ENCODE measurements at places on chromosomes 2 and 18.

DNA sequence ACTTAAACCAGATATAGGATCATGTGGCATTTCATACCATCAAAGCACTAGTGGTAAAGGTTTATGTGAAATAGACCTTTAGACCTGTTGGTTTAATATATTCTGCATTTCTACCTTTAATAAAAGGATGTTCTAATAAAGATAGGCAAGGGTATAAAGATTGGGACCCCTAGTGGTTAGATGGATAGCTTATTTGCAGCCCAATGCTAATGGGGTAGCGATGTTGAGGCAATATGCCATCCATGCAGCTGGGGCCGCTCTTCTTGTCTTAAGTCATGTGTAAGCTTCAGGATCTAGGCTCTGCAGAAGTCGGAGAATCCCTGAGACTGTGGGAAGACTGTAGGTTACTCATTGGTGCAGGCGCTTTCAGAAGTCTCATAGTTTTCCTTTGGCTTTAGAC, 114.9 kb downstream of the ICOS start:
- DNase-seq: no peak

GRCh38 chr2:66462501-66462825, 27.5 kb downstream of the MEIS1 start:
- DNase-seq: no peak

GRCh38 chr18:44388329-44388728, 292.4 kb upstream of the SETBP1 start:
- no peak for DNase-seq

GRCh38 chr2:113324684-113325160, 46.0 kb upstream of the PAX8 start:
- DNase-seq: peak; percentile 63

DNA sequence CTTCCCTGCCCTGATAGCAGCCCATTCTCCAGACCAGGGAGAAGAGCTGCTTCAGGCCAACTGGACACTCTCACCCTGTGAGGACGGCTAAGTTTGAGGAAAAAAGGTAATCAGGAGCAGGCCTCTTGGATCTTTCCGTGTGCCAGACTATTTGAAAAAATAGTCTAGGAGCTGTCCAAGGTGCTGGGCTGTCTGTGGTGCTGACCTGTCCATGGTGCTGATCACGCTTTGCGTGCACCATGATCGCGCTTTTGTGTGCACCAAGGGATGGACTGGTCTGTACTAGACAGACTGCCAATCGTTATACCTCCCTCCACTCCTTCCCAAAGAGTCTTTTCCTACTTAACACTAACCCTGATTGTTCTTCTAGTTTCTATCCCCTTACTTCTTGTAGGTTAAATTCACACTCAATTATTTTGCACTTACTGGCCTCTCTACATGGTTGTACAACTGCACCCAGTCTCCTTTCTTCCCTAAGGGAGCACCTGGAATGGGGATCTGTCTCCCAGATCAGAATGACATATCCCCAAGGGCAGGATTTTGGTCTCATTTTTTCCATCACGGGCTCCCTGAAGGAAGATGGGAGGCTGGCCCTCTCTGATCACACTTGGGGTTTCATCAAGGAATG, 295.4 kb downstream of the CELF4 start:
- DNase-seq: no peak

DNA sequence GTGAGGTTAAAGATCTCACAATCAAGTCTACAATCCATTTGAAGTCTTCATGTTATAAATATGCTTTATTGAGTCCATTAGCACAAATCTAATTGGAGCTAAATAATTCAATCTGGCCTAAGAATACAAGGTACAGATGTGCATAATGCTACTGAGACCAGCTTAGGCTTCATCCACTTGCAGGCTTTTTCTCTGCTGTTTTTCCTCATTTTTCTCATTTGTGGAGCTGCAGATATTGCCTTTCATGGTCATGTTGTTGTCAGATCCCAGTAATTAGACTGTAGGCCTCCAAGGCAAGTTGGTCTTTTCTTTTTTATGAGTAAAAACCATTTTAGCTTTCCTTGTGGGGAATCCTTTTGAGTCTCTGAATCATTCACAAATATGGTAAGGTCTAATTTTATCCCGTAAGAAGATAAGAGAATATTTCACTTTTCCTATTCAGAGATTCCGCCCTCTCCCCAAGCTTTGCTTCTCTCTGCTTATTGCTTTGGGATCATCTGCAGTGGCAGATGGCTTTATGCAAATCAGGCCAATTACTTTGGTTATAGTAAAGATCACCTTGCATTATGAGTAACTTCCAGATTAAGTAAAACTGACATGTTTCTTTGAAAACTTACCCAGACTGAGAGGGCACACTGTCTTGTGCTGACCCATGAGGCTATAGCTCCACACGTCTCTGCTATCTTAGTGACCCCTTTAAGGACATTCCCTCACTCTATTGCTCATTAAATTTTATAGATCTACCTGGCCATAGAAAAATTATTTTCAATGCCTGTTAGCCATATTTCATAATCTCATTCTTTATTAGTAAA, 80.9 kb downstream of the MGAT5 start:
- no peak for DNase-seq

DNA sequence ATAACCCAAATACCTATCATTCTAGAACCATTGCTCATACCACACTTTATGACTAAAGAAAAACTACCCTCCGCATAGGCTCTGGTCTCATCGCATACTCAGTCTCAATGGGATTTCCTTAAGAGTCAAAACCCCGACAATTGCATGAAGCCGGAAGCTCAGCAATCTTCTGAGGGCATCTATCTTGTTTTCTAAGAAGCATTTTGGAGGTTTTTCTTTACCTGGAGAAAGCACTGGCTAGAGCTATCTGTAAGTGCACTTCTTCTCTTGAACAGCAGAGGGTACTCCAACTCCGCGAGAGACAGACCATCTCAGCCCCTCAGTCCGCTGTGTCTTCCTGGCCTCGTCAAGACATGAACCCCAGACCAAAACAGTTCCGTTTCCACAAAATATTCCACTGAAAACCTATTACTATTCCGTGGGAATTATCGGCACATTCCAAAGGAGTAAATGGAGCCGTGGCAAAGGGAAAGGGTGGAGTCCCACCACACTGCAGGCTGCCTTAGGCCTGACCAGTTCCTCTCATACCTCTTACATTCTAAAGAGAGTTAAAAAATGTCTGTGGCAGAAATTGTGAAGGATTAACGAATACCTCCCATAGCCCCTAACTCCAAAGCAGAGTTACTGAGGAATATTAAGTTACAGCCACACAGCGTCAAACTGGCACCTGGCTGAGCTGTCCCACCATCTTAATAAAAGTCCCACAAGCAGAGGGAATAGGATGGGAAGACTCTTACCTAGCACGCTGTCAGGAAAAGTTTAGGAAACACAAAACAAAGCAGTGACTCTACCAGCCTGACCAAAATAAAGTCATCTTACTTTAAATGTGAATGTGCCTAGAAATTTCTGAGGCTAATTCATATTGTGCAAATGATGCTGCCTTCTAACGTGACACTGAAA, 325.6 kb upstream of the VRK2 start:
- peak; percentile 30 for DNase-seq

DNA sequence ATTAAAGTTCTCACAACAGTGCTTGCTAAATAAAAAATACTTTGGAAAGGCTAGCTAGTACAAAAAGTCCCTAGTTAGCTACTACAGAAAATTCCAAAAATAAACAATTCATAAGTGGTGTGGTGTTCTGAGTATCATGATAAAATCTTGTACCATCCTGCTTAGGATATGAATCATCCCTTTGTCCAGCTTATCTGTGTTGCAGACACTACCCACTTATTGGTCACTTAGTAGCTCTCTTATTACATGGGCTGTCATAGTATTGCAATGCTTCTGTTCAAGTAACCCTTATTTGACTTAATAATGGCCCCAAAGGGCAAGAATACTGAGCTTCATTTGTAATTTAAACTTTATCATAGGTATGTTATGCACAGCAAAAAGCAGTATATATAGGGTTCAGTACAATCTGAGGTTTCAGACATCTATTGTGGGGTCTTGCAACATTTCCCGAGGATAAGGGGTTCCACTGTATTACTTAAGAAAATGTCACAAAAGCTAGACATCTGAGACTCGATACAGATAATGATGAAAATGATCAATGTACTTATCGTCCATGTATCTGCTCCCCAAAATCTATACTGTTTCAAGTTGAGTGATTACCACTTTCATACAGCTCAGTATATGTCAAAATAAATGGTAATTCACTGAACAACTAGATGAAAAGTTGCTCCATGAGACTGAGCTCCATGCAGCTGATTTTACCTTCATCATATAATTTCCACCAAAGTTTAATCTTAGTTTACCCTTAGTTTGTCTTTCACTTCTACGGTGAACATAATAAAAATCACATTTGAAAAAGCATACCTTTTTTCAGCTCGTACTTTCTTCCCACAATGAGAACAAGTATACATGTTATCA, 93.8 kb downstream of the C2orf74 start:
- DNase-seq: no peak

DNA sequence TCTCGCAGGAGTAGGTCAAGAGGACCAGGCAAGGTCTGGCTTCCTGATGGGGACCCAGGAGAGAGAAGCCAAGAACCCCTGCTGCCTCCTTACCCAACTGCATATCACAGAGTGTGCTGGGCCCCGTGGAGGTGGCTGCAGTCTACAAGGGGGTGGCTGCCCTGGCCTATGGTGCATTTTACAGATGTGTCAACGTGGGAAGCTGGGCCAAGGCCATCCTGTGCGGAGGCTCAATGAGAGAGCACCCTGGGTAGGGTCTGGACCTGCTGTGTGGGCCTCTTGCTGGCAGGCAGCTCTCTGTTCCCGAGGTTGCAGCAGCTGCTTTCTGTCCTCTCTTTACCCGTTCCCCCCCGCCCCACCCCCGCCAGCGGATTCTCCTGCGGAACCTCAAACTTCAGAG, 61.4 kb downstream of the GBX2 start:
- DNase-seq: no peak

DNA sequence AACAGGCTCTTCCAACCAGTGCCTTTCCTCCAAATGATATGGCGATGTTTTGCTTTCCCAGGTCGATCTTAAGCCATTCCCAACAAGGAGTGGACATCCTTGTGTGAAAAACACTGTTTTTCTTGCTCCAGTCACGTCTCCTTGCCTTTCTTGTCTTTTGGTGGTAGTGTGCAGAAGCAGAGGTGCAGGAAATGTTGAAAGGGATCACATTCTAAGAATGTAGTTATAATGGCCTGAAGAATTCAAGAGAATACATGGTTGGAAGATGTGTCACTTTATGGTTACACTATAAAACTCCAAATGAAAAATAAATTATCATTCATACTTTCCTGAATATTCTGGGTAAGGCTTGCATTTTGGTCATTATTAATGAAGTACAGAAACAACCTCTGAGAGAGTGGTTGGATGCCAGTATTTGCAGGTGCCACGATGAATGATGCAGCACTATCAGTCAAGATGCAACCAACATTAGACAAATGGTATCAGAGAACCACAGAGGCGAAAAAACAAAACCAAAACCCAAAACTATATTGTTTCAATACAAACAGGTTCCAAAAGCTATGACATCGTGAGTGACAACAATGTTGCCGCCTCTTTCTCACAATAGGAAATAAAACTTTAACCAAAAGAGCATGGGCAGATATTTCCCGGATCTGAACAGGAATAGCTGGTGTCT, 27.5 kb upstream of the POLE4 start:
- no peak for DNase-seq

GRCh38 chr2:225069966-225070365, 27.7 kb upstream of the DOCK10 start:
- no peak for DNase-seq

GRCh38 chr2:98343285-98343684, 3.0 kb upstream of the CNGA3 start:
- DNase-seq: no peak

DNA sequence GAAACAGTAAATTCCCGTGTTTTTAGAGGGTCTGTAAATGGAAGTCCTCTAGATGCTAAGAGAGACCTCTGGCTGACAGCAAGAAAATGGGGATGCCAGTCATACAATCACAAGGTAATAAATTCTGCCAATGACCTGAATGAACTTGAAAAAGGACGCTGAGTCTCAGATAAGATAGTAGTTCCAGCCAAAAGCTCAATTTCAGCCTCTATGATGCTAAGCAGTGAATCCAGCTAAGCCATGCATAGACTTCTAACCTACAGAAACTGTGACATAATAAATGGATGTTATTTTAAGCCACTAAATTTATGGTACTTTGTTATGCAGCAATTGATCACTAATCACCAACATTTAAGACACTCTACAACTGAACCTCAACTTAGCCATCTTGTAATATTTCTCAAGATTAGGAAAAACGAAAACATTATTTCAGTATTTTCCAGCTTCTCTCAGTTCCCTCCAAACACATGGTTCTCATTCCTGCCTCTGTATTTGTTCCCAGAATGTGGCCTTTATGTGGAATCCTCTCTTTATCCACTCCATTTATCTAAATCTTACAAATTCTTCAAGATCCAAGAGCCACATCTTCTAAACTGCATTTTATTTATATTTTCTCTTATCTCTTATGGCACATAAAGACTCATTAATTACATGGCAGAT, 331.1 kb downstream of the GULP1 start:
- no peak for DNase-seq

- no peak for DNase-seq
These were observed 254.9 kb downstream of the MYO3B start for GRCh38 chr2:170432823-170433222.

DNA sequence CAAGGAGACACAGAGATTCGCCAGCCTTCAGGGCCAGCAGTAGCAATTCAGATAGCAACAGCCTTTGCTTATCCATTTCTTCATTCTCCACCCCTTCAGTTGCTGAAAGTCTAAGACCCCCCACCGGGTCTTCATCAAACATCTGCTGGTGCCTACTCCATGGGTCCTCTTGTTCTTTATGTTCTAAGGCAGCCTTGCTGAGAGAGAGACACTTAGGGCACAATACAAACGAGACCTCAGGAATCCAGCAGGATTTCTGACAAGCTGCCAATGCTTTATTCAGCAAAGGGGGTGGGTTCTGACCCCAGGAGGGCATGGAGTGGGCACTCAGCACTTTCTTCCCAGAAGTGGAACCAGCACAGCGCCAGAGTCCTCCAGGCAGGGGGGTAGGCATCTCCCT, 36.2 kb upstream of the CNGA3 start:
- peak; percentile 4 for DNase-seq

DNA sequence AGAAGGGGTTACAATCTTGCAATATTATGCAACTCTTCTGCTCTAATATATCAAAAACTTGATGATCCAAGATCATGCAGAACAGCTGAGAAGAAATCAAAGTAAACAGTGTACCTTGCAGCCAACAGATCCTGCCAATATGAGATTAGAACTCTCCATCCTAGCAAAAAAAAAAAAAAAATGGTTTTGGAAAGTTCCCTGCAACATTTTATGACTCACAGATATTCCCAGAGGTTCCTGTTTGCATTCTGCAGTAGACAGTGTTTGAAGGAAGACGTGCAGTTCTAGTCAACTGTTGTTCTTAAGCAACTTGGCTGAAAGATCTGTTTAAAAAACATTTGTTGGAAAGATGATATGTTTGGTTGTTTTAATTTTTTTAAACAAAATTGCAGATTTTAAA, 103.6 kb upstream of the WDR75 start:
- DNase-seq: no peak
